ENCODE measurements at places on chromosomes 11 and 22.

- DNase-seq: no peak
Observed at GRCh38 chr11:22543261-22543660, 82.4 kb downstream of the FANCF start.

GRCh38 chr22:44139773-44140172, 41.0 kb upstream of the PARVG start:
- no peak for DNase-seq

- no peak for DNase-seq
Observed at GRCh38 chr22:50208430-50208938, 7.7 kb downstream of the SELENOO start.

GRCh38 chr22:27775087-27775698, 26.4 kb downstream of the MN1 start:
- no peak for DNase-seq

GRCh38 chr11:89201138-89201537, 23.5 kb downstream of the TYR start:
- DNase-seq: no peak

DNA sequence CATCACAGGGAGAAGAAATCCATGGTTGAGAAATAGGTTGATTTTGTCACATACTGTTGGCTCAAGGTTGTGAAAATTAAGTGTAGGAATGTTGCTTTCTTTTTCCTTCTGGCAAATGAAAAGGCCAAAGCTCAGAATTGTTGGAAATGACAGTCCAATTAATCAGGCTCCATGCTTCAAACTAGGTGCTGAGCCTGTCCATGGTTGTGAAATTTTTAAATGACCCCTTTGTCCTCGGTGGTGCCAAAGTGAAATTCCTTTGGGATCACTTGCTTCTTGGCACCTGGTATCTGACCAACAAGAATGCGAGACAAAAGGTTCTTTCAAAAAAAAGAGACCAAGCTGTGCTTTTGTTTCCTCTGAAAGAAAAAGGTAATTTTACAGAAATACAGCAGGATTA, 451.9 kb downstream of the ETS1 start:
- DNase-seq: no peak

GRCh38 chr22:36277482-36278291, 24.8 kb downstream of the APOL1 start:
- peak; percentile 69 for DNase-seq

DNA sequence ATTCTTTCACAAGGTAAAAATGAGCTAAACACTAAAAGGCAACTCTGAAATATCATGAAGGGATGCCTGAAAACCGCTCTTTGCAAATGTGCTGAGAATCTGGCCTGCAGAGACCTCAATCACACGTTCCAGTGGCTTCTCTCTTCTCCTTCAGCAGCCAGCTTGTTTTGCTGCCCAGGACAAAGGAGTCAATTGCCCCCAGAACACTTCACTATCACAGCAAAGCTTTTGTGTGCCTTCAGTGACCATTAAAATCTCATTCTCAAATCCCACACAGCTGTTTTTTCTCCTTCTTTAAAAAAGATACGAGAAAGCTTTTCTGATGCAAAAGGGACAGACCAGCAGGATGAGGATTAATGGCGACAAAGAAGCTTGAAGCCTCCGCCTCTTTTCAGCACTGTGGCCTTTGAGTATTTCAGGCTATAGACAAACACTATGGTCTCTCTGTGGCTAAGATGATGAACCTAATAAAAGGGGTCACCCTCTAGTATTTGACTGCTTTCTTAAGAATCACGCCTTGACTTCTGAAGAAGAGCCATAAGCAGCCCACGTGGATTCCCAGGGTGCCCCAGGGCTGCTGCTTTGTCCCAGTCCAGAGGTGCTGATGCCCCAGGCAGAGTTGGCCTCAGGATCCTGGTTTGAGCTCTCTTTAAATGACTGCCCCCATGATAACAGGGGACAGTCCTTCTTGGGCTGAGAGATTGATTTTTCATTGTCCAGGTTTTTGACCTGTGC, 33.4 kb upstream of the NRIP3 start:
- no peak for DNase-seq

GRCh38 chr11:57646194-57646798, 3.4 kb downstream of the YPEL4 start:
- DNase-seq: no peak

- no peak for DNase-seq
Observed at GRCh38 chr11:10906521-10906920, 48.7 kb upstream of the ZBED5 start.

- DNase-seq: no peak
Observed at GRCh38 chr11:85735876-85736460, 50.0 kb upstream of the CCDC89 start.

GRCh38 chr11:33542921-33543320, 157.7 kb downstream of the C11orf91 start:
- DNase-seq: no peak

DNA sequence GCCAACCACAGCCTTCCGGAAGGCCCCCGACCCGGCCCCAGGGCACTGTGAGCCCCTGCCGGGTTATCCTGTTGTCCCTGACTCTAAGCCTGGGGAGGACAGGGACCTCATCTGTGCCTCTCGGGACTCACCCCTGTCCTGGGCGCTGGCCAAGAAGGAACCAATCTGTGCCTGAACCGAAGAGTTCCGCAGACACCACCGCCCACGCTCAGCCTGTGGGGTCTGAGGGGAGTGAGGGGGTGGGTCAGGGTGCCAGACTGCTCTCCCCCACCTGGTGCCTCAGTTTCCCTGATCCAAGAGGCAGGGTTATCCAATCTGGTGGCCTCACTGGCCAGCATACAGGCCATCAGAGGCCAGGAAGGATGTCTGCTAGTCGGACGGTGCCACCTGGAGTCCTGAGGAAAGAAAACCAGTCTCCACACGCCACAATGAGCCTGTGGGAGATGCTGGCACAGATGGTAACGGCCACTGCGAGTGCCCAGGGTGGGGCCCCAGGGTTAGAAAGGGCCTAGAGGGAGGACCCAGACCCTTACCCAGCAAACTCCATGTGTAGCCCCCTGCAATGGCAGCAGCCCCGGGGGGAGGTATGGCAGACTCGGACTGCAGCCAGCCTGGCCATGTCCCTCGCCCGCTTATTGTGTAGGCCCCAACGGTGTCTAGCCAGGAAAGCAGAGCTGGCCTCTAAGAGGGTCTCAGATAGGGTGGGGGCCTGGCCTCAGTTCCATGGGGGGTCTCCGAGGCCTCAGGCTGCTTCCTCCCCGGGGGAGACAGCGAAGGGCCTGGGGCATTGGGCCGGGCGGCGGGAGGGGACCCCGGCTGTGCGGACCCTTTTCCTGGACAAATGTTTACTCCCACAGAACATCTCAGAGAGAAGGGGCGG, 827 bp upstream of the TNNT3 start:
- no peak for DNase-seq

GRCh38 chr11:32891657-32892354, 805 bp upstream of the QSER1 start:
- DNase-seq: peak; percentile 29

DNA sequence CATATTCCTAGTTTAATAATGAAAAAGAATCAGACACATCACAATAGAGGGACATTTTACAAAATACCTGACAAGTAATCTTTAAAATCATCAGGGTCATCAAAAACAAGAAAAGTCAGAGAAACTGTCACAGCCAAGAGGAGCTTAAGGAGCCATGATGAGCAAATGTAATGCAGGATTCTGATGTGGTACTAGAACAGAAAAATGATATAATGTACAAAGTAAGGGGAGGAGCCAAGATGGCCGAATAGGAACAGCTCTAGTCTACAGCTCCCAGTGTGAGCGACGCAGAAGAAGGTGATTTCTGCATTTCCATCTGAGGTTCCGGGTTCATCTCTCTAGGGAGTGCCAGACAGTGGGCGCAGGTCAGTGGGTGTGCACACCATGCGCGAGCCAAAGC, 198.0 kb upstream of the FAT3 start:
- DNase-seq: no peak

- DNase-seq: no peak
Observed at GRCh38 chr11:10623797-10624761, 55.6 kb upstream of the LYVE1 start.

DNA sequence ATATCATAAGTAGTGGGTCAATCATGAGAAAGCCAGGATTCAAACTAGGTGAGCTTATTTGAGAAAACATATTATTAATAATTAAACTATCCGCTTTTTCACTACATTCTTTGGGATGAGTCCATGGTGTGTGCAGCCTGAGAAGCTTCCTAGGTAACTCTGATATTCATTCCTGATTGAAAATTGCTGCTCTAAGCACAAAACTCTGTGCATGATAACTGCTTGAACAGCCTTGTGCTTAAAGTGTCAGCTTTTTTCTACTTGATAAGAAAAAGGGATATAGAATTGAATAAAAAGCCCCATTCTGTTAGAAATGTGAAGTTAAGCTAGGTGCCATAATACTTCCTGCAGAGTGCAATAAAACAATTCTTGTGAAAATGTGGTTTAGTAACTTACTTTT, 343.5 kb upstream of the LUZP2 start:
- DNase-seq: no peak

GRCh38 chr11:21640491-21640890, 552.4 kb upstream of the ANO5 start:
- DNase-seq: no peak

DNA sequence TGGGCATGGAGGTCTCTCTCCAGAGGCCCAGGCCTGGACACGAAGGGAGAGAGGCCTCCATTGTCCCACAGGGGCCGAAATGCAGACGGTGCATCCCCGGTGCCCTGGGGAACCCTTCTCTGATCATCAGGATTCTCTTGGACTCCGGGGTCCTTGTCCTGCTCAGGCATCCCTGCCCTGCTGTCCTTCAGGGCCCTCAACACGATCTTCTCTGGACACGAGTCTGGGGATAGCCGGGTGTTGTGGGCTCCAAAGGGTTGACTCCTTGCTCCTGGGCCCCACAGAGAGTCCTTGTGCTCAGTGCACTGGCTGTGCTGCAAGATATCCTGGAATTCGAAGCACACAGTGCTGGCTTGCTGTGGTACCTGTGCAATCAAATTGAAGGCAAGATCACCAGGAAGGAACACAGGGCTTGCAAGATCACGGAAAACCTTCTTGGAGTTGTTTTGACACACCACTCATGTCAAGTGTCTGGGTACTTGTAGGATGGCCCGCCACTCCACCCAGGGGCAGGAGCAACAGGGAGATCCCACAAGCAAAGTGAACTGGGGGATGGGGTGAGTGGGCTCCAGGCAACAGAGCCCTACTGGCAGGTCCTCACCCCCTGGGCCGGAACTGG, 61.3 kb upstream of the PRODH start:
- no peak for DNase-seq

DNA sequence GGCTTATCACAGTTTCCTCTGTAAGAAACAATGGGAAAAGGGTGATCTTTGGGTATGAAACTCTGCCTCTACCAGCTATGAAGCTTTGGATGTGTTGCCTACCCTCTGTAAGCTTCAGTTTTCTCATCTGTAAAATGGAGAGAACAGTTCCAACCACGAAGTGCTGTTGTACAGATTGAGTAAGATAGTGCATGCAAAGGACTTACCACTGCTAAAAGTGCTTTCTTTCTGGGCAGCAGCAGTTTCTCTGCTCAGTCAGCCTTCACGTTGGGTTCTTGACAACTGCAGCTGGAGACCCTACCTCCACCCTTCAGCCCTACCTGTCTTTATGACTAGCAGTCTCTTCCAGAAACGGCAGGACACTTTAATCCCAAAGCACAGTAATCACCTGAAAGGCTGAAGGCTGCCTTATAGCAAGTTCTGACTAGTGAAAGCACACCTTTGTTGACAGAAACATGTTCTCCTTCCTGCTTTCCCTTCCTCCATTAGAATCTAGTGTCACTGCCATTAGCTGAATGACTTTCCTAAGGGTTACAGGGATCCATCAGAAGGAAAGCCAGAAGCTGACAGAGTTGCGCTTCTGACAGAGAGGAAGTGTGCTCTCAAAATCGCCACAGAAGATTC, 91.4 kb downstream of the RPL27A start:
- no peak for DNase-seq

- no peak for DNase-seq
Observed at GRCh38 chr11:126988655-126989054, 11.9 kb downstream of the KIRREL3 start.

GRCh38 chr22:32836280-32837123, 35.0 kb downstream of the TIMP3 start:
- DNase-seq: no peak

DNA sequence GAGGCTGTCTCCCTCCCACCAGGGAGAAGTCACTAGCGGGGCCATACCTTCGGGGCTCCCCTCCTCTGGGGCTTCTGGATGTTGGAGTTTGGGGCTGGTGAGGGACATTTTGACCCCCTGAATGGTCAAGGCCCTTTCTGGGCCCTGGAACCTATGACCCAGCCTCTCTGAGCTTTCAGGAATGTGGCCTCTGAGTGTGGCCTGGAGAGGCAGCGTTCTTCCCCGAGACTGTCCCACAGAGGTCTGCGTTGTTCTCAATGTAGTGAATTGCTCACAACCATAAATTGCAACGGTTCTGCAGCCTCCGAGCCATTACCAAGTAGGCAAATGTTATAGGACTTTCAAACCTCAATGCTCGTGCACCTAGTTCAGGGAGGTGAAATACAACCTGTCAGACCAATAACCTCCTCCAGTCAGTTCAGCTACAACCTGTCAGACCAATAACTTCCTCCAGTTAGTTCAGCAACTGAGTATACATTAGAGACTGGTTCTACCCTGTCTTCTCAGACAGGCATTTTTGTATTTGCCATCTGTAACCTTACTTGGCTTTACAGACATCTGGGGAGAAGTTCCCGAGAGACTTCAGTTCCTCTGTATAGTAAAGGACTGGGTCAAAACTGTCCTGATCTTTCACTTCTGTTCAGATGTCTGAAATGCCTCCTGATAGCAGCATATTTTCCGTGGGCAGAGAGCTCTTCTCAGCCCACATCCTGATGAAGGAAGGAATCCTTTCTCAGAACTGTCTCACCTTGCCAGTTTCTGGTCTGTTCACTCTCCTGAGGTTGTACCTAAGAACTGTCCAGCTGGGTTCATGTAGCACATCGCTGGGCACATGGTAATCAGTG, 34.2 kb downstream of the MICAL2 start:
- DNase-seq: no peak

GRCh38 chr11:829847-830294, 2.2 kb downstream of the CRACR2B start:
- DNase-seq: no peak

DNA sequence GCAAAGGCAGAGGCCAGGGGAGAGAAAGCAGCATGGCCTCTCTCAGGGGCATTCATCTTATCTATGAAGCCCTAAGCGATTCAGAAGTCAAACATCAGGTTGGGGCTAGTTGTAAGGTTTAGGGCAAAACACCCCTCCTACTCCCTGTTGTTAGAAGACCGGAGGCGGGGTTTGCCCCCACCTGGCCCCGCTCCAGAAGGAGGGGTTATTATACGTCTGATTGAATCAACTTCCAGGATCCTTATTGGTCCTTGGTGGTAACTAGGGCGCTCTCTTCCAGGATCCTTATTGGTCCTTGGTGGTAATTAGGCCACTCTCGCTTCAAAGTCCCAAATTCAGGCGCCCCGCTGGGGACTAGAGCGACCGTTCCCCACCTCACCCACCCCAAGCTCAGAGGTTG, 12.1 kb upstream of the SMTN start:
- DNase-seq: no peak

DNA sequence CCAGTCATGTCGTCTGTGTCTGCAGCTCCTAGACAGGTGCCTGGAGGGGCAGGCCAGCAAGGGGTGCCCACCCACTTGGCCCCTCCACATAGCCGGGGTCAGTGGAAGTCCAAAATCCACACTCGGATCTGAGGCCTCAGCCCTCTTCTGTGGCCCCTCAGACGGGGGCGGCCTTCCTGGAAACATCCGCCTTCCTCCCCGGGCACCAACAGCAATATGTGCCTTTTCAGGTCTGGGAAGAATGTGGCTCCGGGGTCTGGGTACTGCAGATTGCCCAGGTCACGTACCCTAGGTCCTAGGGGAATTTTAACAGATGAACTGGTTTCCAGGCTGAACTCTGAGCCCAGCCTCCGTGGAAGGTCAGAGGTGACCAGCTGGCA, 208.6 kb downstream of the CTTN start:
- no peak for DNase-seq

GRCh38 chr11:69771466-69771865, 3.7 kb downstream of the FGF4 start:
- DNase-seq: no peak
